ENCODE measurements at places on chromosomes 16 and 17.
A peak's percentile ranks its signal among the peaks of the same experiment; 100 is the strongest.

DNA sequence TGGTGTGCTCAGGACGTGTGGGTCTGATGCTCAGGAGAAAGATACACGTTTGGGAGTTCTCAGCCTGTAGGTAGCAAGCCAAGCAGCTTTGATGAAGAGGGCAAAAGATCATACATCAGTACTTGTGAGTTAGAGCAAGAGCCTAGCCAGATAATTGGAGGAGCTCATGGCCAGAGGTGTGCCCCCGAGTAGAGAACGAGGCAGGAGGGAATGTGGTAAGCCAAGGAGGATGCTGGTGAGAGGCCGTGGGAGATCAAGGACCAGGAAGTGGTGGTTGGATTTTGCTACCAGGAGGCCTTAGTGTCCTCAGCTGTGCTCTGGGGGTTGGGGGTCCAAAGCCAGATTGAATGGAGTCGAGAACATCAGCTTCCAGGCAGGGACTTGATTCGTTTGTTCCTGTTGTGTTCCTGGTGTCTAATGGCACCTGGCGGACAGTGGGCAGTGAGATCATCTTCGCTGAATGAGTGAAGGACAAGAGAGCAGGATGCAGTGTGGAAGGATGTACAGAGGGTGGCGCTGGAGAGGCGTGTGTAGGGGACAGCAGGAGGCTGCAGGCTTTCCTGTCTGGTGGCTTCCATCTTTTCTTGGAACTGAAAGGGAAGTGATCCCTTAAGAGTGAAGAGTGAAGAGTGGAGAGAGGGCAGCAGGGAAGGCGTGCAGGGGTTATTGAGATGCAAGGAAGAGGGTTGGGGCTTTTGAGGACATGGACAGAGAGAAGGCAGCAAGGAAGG is 11.6 kb downstream of the FBXL19 start:
- DNase-seq = peak; percentile 83

- no peak for DNase-seq
These were observed 70.5 kb downstream of the COPRS start for GRCh38 chr17:31788571-31788946.

GRCh38 chr17:70772761-70773160 is 603.4 kb downstream of the KCNJ2 start:
- no peak for DNase-seq

DNA sequence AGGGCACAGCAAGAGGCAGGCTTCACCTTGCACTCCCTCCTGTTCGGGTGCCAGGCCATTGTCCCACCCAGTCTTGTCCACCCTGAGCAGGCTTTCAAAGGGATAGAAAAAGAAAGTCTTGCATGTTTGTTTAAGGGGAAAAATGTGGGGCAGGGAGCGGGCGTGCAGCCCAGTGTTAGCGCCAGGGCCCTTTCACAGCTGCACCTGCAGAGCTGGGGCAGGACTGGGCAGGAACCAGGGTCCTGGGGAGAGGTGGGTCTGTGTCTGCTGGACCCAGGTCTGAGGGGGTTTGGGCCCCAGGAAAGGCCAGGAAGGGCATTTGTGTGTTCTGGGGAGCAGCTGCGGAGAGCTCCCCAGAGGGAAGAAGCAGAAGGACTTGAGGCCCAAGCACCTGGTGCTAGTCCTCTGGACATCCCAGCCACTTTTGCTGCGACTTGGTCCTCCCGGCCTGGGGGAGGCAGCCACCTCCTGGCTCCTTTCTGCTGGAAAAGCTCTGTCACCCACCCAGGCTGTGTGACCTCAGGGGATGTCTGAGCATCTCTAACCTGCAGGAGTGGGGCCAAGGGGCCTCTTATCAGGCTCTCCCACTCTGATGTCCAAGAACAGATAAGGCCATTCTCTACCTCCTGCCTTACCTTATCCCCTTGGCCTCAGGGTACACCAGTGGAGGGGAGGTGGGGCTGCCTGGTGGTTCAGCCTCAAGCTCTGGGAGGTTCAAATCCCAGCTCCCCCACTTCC is 44.7 kb downstream of the PSME3IP1 start:
- no peak for DNase-seq

DNA sequence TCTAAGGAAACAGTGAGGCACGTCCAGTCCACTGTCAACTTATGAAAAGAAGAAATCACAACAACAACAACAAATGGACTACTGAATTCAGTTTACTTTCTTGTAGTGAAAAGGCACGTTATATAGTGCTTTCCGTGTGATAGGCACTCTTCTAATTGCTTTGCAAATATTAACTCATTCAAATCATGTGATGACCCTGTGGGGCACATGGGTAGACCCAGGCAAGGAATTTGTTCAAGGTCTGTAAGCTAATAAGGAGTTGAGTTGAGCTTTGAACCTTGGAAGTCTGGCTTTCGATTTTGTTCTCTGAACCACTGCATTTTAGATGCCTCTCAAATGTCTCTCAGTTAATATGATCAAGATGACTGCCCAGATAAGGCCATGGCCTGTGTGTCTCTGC is 295.1 kb upstream of the RBFOX1 start:
- DNase-seq = no peak

- no peak for DNase-seq
These were observed 47.8 kb upstream of the RASL10B start for GRCh38 chr17:35683591-35683990.

DNA sequence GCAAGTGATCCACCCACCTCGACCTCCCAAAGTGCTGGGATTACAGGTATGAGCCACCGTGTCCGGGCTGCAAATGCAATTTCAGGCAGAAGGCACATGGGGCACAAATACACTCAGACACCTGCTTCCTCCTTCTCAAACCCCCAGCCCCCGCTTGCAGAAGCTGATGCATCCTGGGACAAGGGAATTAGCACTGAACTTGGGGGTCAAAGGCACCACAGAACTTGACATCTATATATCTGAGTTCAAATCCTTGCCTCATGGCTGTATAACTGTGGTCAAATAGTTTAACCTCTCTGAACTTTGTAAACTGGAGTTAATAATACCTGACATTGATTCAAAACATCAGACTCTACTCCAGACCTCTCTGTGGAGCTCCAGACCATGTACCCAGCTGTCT is 4.1 kb upstream of the ARL5C start:
- DNase-seq = no peak

DNA sequence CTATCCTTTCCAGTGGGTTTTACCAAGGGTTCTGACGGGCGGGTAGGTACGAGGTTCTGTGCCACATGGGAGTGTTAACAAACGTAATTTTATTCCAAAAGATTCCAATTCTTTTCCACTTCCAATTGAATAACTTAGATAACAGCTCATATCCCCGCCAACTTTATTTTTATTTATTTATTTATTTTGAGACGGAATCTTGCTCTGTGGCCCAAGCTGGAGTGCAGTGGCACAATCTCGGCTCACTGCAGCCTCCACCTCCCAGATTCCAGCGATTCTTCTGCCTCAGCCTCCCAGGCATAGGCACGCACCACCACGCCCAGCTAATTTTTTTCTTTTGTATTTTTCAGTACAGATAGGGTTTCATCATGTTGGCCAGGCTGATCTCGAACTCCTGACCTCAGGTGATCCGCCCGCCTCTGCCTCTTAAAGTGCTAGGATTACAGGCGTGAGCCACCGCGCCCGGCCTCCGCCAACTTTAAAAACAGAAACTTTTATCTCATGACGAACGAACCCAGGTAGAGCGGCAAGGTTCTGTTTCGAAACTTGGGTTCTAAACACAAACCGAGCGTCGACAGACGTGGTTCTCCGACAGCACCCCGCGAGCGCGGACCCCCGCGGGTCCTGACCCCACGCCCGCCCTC is 613 bp downstream of the ECI1 start:
- no peak for DNase-seq

GRCh38 chr17:19677736-19678379 is 29.3 kb downstream of the ALDH3A2 start:
- DNase-seq = no peak

- no peak for DNase-seq
These were observed 40.5 kb downstream of the CMIP start for GRCh38 chr16:81484908-81485624.

DNA sequence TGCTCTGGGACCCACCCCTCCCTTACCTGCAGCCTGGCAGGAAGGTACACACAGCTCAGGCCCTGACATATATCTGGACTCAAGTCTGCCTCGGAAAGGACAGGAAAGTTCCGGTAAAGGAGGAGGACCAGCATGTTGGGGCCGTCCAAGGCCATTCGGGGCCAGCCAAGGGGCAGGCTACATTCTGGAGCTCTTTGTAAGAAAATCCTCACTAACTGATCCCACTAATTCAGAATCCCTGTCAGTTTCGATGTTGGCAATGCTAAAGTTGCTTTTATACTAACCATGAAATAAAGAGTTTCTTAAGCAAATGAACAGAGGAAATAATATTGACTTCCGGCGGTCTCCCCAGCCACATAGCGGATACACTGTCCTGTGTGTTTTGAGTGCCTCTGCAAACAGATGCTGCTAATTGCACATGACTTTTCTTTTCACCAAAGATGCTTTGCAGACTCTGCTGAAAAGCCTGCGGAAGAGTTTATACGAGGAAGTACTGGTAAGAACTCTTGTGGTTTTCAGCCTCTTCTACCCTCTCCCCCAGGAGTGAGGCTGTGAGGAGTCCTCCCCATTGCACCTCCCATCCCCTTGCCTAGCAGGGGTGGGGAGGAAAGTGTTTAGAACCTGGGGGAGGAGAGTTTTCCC is 54.8 kb downstream of the PLXDC1 start:
- DNase-seq = no peak

DNA sequence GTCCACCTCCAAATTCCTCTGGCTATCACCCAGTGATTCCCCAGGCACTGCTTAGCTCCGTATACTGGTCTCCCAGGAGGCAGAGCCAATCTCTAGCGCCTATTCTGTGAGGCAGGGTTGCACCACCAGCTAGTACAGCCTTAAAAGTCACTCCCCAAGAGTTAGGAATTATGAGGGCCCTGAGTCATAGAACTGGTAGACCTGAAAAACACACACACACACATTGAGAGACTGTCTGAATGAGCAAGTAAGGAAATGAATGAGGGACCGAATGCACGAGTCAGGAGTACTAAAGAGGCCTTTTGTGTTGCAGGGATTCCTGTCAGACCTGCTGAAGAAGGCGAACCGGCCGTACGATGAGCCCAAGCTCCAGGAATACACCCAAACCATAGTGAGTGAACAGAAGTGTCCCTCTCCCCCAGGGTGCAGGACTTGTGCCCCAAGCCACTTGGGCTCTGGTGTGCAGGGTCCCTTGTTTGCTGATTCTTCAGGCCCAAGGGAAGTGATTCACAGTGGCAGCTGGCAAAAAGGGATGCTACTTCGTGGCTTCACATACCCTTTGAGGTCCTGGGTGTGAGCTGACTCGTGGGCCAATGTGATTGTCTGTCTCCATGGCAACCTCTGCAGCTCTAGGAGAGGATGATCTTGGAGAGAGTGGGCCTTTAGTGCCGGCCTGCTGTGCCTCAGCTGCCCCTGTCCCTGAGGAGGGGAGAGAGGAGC is 24.7 kb downstream of the CALB2 start:
- no peak for DNase-seq

GRCh38 chr17:49497148-49498028 is 2.3 kb downstream of the NGFR start:
- DNase-seq = peak; percentile 61

DNA sequence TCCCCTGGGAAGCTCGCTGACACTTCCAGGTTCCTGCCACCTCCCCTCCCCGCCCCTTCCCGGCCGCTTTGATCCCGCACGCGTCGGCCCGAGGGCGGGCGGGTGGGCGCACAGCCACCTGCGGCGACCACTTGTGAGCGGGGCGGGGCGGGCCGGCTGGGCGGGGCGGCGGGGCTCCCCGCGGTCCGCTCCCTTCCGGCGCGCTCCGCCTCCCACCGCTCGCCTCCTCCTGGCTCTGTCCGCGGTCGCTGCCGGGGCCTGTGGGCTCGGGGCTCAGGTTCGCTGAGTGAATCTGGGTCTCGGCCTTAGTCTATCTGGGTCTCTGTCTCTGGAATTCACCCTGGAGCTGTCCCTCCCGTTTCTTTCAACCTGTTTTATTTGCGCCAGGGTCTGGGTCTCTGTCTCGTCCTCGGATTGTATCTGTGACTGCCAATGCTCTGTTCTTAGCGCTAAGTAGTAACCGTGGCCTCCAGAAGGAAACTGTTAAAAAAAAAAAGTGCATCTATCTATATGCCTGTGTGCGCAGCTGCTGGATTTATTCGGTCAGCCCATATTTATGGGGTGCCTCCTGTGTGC is 2.7 kb upstream of the HES7 start:
- no peak for DNase-seq

GRCh38 chr16:12314653-12315185 is 338.2 kb downstream of the SNX29 start:
- DNase-seq = no peak

DNA sequence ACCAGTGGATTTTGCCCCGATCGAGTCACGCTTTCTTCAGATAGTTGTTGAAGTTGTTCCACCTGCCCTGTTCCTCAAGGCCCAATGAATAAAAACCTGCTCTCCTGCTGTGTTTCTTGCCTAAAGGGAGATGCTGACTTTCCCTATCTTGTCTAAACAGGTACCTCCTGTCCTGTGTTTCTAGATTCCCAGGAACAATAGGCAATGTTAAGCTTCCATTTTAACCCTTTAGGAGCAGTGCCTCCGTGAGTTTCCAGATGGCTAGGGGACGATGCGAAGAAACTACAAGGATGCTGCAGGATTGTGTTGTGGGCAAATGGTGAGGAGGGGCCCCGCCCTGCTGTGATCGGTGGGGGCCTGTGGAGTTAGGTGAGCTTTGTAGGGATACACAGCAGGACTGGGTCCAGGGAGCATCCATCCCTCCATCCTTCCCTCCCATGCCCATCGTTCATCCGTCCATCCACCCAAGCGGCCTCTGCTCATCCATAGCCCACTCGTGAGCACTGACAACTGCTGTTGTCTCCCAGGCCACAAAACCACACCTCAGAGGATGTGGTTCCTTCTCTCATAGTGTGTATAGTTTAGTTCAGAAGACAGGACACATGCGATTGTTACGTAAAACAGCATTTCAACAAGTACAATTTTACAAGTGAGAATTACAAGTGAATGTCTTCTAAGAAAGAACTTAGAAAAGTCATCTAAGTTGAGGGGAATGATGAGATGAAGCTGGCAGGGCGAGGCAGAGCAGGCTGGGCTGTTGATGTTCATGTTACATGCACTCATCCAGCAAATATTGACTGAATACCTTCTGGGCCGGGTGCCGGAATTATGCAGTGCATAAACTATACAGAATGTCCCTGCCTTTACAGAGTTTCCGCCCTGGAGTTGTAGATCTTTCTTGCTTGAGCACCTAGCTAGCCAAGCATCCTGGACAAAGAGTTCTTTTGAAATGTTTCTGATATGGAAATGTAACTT is 5.2 kb downstream of the ARSG start:
- no peak for DNase-seq

GRCh38 chr17:4028436-4028835 is 64.2 kb upstream of the ATP2A3 start:
- no peak for DNase-seq

DNA sequence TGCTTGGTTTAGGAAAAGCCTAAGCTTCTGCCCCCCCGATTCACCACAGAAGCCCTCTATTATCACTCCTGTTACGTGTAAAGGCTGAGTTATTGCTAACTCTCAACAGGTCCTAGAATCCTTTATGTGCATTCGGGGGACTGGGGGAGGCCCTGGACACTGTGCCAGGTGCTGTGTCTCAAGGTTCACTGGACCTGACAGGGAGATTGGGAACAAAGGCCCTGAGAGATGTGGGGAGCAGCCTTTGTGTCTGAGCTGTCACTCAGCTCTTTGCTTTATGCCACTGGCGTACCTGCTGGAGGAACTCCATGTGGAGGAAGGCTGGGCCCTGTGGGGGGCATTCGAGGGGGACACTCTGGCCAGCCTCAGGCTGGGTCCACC is 65.9 kb downstream of the METRNL start:
- DNase-seq = no peak

GRCh38 chr17:74814453-74814852 is 38.3 kb upstream of the NAT9 start:
- DNase-seq = no peak

GRCh38 chr16:23436951-23437350 is 16.0 kb downstream of the COG7 start:
- no peak for DNase-seq
